ENCODE measurements at places on chromosomes 3 and 15. TPM values are rescaled to one million over a fixed set of nuclear protein-coding genes. Genes with fewer than 3 reads are reported as not detected.

Gene PLA2G4B
- 3.2 TPM for total RNA-seq

DNA sequence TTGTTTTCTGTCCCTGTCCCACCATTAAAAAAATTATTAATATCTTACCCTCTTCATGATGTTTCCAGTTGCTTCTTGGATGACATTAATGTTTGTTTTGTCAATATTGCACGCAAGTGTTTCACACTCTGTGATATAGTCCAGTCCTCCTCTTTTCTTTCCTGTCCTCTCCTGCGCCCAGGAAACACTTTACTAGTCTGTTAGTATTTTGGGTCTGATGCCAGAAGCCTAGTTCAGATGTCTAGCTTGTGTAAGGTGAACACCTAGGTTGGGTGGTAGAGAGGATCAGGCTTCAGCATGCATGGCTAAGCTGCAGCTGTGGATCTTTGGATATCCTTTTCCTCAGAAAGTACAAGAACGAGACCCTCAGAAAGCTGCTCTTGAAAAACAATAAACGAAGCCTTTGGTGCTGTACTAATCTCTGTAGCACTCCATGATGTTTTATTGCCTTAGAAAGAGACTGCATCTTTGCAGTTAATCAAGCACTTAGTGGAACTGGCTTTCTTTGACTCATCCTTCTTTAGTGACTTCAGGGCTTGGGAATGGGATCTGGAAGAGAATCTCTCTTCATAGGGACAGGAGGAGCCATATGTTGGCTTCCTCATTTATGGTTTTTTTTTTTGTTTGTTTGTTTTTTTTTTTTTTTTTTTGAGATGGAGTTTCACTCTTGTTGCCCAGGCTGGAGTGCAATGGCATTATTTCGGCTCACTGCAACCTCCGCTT is 253.4 kb downstream of the LPP start:
- DNase-seq: no peak

GRCh38 chr15:77347197-77347596 is 72.7 kb downstream of the PEAK1 start:
- no peak for DNase-seq

Gene VIPR1
- total RNA-seq: 25.2 TPM
